ENCODE measurements at places on chromosomes 13 and 19.

GRCh38 chr19:33953592-33953991, 156.9 kb downstream of the KCTD15 start:
- DNase-seq, result no peak

DNA sequence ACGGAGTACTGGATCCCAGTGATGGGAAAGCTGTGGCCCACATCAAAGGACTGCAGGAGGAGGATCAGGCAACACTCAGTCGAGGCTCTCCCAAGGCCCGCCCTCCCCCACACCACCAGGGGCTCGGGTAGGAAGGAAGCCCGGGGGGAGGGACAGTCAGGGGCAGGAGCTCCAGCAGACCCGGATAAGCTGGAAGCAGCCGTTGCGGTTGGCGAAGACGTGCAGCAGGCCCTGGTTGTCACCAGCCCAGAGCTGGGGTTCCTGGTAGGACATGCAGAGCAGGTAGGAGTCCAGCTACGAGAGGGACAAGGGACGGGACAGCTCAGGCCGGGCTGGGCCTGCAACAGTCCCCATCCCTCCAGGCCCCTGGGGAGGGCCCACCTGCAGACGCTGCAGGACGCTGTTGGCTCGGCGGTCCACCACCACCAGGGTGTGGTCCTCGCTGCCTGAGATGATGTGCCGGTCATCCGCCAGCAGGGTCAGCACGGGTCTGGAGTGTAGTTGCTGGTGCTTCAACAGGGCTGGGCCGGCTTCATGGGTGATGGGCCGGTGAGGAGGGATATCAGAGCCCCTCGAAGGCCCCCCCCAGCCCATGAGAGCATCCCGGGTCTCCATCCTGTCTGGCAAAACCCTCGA, 1.9 kb downstream of the GNG14 start:
- DNase-seq, result no peak

DNA sequence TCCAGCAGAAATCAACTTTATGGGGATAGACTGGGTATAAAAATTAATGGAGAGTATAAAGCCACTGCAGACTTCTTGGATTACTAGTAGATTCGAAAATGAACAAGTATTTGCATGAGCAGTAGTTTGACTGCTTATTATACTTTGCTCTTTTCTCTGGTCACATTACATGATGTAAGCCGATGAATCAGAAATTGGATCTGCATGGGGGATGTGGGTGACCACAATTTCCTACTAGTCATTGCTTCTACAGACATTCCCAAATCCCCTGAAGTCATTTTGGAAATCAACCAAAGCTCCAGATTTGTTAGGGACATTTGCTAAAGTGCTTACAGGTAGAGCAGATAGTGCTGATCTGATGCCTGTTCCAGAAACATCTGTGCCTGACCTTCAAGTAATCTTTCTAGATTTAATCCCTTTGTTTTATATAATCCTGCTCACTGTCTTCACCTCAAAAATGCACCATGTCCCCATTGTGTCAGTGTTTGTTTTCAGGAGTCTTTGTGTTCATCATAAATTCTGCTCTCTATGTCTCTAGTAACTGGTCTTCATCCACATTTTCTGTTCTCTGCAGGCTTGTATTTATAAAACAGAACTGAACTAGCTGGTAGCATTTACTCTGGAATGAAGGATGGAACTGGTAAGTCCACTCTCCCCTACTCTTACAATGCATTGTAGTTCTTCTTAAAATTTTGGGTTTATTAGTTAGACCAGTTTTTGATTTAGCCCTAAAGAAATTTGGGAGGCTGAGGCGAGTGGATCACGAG, 201.5 kb upstream of the CSNK1A1L start:
- DNase-seq, result peak; percentile 75

DNA sequence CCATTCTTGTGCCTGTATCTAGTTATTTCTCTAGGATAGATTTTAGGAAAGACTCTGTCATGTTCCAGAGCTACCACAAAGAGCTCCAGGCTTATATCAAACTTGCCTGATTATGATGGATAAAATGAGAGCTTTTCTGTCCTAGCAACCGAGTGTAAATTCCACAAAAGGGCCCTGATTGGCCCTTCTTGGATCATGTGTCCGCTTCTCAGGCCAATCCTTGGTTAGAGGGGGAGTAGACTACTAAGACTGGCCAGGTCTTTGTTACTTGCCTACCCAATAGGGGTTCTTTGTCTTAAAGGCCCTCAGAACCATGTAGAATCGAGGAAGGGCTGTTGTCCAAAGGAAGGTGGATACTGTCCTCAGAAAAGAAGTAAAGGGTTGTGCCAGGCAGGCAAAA, 2.4 kb downstream of the DHX34 start:
- DNase-seq, result no peak

- peak; percentile 12 for DNase-seq
Observed at GRCh38 chr13:41222259-41222852, 28.0 kb upstream of the KBTBD7 start.

GRCh38 chr13:34156841-34157365, 339.0 kb downstream of the RFC3 start:
- DNase-seq, result peak; percentile 98

GRCh38 chr13:32748305-32748704, 162.1 kb downstream of the PDS5B start:
- DNase-seq, result no peak

DNA sequence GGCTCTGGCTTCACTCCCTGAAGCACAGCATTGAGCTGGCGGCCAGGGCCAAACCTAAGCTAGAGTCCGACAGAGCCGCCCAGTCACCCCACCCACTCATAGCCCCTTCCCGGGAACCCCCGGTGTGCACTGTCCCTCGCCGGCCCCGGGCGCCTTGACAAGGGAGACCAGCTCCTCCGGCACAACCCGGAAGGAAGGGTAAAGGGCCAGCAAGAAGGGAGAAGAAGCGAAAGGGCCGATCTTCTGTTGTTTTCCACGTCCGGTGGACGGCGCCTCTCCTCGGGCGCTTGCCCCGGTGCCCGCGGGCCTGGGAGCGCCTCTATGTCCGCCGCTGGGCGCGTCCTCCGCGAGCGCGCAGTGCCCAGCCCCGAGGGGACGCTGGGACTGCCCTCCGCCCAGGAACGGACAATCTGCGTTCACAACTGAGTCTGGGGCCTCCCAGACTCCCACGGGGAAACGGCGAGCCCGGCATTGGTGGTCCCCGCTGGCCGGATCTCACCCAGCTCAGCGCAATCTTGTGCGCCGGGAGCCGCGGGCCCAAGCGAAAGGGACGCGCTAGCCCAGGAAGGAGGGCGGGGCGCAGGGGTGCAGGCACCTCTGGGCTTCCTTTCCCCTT, 172.5 kb upstream of the MIR17HG start:
- DNase-seq, result no peak

DNA sequence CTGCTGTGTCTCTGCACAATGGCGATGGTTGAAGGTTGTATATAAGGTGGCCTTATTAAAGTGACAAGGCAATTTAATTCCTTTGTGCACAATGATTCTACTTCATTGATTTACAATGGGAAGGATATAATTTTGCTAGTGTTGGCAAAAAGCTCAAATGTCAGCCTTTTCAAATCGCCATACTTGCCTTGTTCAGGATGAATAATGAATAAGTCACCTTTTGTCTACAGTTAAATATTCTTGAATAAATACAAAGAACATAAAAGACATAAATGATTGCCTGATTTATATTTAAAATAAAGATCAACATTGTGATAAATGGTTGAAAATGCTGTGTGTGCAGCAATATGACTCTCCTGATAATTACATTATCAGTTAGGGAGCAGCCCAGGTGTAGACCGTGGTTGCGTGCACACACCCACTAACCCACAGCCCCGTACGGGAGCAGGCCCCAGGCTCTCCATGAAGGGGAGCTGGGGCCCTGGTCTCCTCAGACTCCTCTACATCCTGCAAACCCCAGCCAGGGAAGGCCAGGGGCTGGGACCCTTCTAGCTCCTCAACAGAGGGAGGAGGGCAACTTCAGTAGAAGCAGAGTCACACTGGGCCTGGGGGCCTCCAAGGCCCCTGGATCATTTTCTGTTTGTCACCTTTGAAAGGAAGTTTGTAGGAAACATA, 64.9 kb downstream of the TEX29 start:
- DNase-seq, result no peak

DNA sequence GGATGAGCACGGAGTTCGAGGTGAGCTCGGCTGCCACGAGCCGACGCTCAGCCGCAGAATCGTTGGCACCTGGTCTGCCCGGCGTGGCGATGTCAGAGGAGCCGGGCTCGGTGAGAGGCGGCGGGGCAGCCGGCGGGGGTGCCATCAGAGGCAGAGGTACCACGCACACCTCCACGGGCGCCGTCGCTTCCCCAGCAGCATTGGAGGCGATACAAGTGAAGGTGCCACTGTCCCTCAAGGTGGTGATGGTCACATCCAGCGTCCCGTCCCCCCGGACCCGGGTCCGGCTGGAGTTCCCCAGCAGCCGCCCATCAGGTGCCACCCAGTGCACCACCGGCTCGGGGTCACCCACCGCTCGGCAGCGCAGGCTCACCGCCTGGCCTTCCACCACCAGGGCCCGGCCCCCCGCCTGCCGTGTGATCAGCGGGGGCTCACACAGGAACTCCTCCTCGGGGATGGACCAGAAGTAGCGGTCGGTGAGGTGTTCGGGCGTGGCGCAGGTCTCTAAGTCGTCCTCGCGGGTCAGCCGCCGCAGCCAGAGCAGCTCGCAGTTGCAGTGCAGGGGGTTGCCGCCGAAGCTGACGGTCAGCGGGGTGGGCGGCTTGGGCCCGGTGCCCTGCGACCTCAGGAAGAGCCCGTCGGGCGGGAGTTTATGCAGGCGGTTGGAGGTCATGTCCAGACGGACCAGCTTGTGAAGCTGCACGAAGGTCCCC, 6.5 kb downstream of the LRFN1 start:
- DNase-seq, result no peak

- DNase-seq, result no peak
Observed at GRCh38 chr13:91368101-91368500, 20.6 kb downstream of the MIR17HG start.

DNA sequence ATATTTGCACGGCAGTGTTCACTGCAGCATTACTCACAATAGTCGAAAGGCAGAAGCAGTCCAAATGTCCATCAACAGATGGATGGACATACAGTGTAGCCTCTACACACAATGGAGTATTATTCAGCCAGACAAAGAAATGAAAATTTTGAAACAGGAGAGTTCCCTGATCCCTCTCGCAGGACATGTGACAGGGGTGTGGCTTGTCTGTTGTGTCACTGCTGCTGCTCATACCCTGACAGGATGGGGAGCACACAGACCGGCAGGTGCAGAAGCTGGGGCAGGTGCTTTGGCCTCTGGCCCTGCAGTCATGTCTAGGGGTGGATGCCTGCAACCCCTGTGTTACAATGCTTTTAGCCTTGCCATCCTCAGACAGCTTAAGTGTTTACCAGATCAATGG, 204.3 kb downstream of the EFNB2 start:
- no peak for DNase-seq

GRCh38 chr19:13951799-13952153, 533 bp upstream of the DCAF15 start:
- DNase-seq, result no peak

- peak; percentile 25 for DNase-seq
Observed at GRCh38 chr19:31674503-31675192, 325.4 kb upstream of the TSHZ3 start.

DNA sequence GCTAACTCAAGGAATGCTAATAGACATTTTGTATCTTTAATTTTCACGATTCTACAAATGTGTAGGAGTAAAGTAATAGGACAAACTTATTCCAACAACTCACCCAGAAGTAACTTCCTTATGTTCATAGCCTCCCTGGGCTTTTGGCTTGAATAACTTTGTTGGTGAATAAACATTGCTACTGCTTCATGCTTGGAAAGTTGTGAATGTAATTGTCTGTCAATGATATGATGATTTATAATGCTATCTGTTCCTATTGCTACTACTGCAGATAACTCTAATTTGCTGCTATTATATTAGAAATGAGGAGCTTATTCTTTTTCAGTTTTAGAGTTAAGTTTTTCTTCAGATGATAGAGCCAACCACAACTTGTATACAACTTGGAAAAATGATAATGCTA, 307.7 kb downstream of the PCDH9 start:
- no peak for DNase-seq

DNA sequence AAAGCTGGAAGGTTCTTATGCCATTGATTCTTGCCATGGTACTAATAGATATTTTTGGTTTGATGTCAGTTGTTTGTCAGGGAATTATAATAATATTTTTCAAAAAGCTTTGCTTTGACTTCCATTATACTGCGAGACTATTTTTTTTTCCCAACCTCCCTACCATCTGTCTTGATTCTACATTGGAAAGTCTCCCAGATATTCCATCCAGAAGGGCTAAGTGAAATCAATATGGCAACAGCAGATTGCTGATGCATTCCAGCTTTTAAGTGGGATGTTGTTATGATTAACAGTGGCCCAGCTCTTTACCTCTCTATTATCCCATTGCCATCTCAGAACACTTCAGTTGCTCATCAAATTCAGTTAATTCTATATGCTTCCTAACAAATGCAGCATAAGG, 247.4 kb downstream of the OXGR1 start:
- DNase-seq, result no peak

GRCh38 chr13:36888645-36889044, 31.4 kb downstream of the SMAD9 start:
- no peak for DNase-seq

- no peak for DNase-seq
Observed at GRCh38 chr19:53131727-53132126, 983 bp downstream of the ZNF415 start.

- no peak for DNase-seq
Observed at GRCh38 chr19:14072535-14073260, at the start of gene MISP3. MISP3 (plus strand) TSS chr19:14072786; CDS start chr19:14073310, 524 bp downstream.

- DNase-seq, result no peak
Observed at GRCh38 chr13:103039183-103039582, 27.0 kb downstream of the SLC10A2 start.

GRCh38 chr13:36789061-36789460, 30.0 kb upstream of the RFXAP start:
- no peak for DNase-seq

DNA sequence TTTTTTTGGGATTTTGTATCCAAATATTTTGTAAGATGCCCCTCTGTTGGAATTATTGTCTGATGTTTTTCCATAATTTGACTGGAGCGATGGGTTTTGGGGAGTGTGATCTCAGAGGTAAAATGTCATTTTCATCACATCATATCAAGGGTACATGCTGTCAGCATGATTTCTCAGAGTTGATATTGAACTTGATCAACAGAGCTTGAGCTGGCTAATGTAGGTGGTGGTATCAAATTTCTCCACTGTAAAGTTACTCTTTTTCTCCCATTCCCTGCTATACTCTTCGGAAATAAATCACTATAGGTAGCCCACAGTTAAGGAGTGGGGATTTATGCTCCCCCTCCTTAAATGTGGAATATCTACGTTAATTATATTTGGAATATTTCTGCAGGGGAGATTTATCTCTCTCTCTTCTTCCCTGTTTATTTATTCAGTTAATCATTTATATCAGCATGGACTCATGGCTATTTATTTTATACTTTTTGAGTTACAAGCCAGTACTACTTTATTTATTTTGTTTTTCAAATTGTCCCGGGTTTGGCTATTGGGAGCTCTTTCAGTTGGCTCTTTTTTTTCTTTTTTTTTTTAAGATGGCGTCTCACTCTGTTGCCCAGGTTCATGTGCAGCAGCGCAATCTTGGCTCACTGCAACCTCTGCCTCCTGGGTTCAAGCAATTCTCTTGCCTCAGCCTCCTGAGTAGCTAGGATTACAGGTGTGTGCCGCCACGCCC, 8.8 kb downstream of the SETDB2 start:
- DNase-seq, result no peak

Data from kidney epithelial cell (primary cell).